ENCODE measurements at places on chromosomes 7 and 10.

GRCh38 chr7:52311886-52312285 is 723.5 kb upstream of the POM121L12 start:
- no peak for DNase-seq

- no peak for DNase-seq
Observed at GRCh38 chr7:51261950-51262795, 54.4 kb downstream of the COBL start.

- DNase-seq: no peak
Observed at GRCh38 chr7:151014950-151015349, 9.3 kb downstream of the ATG9B start.

- no peak for DNase-seq
Observed at GRCh38 chr7:129906700-129907099, 46.1 kb downstream of the UBE2H start.

GRCh38 chr7:85021101-85021704 is 165.7 kb downstream of the SEMA3D start:
- no peak for DNase-seq

DNA sequence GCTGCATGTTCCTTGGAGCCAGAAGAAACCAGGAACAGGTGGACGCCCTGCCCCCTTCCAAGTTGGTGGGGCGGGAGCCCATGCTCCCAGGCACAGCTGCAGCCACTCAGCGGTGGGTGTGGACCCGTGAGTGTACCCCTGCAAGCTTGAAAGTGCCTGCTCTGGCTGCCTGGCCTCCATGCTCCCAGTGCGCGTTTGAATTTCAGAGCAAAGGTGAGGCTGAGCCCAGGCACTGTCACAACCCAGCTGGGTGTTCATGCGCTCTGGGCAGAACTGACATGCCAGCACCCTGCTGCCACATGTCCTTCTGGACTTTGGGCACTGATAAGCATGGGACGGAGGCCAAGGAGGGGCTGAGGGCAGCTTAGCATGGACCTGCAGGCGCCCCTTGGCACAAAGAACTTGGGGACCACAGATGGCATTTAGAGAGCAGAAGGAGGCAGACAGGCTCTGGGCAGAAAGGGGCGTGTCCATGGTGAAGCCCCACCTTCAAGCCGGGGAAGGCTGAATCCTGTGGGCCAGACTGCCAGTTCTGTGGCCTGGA is 402.0 kb upstream of the NRG3 start:
- DNase-seq: no peak

DNA sequence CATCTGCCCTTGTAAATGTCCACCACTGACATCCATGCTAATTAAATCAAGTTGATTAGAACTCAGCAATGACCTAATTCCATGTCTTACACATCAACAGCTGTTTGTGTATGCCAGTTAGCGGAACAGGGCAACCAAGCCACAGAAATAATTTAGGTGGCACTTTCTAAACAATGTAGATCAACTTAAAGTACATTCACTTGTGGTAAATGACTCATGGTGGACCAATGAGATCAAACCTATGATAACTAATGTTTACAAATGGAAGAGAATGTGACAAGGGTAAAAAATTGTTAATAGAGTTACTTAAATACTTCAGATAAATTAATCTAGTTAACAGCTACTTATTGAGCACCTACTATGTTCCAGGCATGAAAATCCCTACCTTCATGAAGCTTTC is 63.1 kb upstream of the ICA1 start:
- no peak for DNase-seq

DNA sequence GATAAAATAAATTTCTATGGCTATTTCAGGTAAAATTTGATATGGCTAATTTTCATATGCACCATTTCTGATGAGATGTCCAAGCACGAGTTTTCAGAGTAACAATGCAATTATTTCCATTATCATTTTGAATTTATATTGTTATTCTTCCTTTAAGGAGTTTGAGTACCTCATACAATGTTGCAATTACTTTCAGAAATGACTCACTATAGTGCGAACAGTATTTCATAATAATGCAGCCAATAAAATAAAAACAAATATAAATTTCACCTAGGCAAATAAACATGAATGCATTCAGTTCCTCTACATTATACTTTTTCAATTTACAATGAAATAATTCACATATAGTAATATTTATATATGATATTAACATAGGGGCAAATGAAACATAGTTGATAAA is 78.8 kb upstream of the LRRN3 start:
- no peak for DNase-seq

DNA sequence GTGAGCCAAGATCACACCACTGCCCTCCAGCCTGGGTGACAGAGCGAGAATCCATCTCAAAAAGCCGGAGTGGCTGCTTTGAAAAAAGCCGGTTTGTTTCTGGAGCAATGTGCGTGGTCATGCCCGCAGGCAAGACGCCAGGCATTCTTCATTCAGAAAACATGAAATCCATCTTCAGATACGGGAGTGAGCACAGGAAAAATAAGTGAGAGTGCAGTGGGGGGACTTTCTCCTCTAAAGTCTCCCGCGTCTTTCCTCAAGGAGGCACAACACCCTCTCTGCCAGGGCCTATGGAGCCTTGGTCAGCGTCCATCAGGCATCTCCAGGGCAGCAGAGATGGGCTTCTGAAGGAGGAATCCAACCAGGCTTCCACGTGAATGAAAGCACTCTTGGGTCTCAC is 62.3 kb upstream of the DGKI start:
- no peak for DNase-seq

DNA sequence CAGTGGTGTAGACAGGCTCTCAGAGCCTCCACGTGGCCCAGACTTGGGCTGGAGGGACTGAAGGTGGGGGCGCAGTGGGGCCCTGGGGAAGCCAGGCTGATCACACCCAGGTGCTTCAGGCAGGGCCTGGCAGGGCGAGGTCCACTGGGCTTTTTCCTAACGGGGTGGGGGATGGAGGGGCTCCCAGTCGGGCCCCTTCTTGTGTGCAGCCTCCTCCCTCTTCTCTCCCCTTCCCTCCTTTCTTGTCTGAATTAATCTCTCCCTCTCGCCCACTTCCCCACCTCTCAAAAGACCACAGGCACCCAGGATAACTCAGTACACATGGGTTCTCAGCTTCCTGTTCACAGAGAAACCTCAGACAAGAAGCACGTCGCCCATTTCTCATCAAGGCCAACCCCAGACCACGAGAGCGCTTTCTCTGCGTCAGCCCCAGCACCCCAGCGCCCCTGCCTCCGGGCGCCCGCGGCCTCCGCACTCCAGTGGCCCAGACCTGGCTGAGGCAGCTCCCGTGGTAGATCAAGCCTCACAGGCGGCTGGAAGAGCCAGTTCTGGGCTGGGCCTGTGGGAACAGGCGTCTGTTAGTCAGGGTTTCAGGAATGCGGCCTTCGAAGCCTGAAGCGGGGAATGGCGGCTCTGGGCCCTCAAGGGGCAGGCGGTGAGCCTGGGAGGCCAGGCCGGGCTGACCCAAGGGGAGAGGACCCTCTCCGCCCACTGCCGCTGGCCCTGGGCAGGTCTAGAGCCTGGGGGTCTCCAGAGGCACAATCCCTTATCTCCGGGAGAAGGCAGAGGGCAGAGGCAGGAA is 50.6 kb downstream of the PWWP2B start:
- DNase-seq: peak; percentile 51

DNA sequence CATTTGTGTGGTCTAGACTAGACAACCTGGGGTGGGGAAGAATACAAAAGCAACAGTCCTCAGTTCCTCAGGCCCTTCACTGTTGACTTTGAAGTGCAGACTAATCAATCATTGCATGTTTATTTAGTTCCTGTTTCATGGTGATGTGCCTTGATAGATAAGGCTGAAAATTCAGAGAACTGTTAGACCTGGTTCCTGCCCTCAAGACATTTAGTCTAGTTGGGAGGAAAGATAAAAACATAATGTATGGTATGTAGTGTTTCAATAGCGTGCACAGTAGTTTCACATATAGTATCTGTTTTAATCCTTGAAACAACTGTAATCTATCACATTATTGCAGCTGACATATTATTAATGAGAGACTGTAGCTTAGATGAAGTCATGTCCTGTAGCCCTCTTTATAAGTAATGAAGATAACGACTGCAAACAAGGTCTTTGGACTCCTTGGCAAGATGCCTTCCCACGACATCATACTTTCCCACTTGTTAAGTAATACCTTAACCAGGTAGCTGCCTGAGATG is 124.0 kb downstream of the CELF2 start:
- no peak for DNase-seq
